ENCODE measurements at places on chromosomes 12 and 14.

DNA sequence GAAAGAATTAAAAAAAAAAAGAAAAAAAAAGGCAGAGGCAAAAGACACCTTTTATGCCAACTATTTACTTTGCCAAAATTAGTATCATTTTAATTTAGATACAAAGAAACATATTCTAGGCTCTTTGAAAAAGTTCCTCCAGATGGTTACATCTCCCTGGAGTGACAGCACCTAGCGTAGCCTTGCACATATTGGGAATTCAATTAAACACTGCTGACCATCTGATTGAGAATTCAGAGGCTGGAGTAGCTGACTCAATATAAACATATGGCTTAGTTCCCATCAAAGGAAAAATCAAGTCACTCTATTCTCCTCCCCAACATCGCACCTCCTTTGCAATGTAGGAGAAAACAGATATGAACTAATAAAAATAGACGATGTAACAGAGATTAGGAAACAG lies 36.4 kb downstream of the ANKS1B start:
- DNase-seq: no peak

- no peak for DNase-seq
Measured at GRCh38 chr12:94336211-94336925, 123.3 kb downstream of the CEP83 start.

GRCh38 chr12:16606201-16606849 lies 363 bp upstream of the LMO3 start:
- DNase-seq: no peak

- DNase-seq: no peak
Measured at GRCh38 chr12:105218434-105218833, 17.5 kb downstream of the APPL2 start.

DNA sequence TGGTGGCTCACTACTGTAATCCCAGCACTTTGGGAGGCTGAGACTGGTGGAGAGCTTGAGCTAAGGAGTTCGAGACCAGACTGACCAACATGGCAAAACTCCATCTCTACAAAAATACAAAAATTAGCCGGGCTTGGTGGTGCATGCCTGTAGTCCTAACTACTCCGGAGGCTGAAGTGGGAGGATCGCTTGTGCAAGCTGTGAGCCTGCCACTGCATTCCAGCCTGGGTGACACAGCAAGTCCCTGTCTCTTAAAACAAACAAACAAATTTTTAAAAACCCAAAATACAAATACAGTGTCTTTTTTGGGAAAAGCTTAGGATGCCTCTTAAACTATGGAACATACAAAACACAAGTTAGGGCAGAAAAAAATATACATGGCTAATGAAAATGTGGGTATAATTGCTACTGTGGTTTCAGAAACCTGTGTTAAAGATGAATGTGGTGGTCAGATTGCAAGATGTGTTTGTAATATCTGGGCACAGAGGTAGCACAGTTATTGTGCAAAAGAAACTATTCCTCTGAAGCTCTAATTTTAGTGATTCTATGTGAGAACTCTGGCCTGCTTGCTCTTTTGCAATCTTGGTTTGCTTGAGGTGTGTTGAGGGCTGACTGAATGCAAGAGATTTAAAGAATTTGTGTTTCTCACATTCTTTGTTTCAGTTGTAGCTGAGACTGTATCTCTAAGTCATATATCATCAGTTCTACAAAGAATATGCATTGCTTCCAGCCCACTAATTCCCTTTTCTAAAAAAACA lies 3.9 kb upstream of the HSPA2 start:
- DNase-seq: no peak

- DNase-seq: no peak
Measured at GRCh38 chr14:57549016-57549564, 55.4 kb upstream of the CCDC198 start.

GRCh38 chr12:12445882-12446181 lies 89.0 kb downstream of the BORCS5 start:
- no peak for DNase-seq

DNA sequence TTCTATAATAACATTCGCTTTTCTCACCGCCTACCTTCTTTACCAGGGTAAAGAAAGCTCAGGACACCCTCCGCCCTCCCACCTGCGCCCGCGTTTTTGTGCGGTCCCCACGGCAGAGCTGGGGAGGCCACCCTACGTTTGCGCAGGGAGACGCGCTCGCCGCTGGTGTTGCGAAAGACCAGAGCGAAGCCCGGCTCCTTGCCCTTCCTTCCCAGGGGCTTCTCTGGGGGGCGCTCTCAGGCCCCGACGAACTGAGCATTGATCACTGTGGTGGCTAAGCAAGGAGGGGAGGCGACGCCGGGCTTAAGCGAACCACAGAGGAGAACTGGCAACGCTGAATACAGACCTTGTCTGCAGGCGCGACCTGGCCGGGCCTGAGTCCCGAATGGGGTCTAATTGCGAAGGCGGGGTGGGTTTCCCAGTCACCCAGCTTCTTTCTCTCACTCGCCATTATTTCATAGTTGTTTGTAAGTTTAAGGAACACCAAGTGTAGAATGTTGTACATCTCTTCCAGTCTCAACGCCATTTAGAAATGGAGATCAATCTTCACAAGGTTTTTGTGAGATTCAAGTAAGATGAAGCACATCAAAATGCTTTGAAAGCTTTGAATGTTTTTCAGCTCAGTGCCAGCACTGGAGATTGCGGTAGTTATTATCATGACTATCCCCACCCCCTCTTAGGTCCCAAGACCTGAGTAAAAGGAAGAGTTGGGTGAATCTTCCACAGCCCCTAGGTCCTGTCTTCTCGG lies 1.7 kb upstream of the NKX2-1 start:
- no peak for DNase-seq

- DNase-seq: no peak
Measured at GRCh38 chr12:115013236-115013981, 329.4 kb upstream of the TBX3 start.

- no peak for DNase-seq
Measured at GRCh38 chr12:22722779-22723178, 97.8 kb downstream of the ETNK1 start.

GRCh38 chr12:6120796-6121473 lies 3.5 kb downstream of the VWF start:
- DNase-seq: no peak

All from T-helper 1 cell (primary cell).